COLO829 (cell line): ENCODE measurements at places on chromosomes 1 and 21.

DNA sequence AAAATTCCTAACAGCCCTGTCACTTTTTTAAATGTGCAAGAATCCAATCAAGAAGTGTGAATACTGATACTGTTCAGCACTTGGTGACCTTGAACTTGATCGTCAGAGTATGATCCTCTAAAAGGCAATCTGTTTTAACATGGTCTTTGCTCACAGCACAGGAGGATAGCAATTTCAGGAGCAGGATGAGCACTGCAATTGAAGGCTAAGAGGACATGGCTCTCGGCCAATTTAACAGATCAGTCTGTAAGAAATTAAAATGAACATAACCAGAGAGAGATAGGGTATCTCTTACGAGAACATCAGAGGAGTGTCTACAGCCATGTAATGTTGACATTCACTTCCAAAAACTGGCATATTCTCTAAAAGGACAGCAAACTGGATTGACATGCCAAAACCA, 243.1 kb downstream of the LTN1 start:
- DNase-seq, result no peak

DNA sequence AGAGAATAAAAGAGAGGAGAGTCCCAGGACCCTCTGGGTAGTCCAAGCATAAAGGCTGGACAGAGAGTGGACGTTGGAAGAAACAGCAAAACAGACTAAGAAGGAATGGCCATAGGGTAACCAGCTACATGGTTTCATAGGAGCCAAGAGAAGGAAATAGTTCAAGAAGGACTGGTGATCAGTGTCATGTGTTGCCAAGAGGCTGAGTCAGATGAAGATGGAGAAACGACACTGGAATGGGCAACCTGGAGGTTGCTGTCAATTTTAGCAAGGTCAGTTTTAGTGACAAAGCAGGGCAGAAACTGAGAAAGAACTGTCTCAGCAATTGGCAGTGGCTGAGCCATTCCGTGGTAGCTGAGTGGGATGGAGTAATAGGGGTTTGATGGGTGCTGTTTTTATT, 41.4 kb downstream of the HMGB4 start:
- no peak for DNase-seq

- no peak for DNase-seq
Observed at GRCh38 chr1:29202053-29202452, 20.4 kb upstream of the SRSF4 start.

DNA sequence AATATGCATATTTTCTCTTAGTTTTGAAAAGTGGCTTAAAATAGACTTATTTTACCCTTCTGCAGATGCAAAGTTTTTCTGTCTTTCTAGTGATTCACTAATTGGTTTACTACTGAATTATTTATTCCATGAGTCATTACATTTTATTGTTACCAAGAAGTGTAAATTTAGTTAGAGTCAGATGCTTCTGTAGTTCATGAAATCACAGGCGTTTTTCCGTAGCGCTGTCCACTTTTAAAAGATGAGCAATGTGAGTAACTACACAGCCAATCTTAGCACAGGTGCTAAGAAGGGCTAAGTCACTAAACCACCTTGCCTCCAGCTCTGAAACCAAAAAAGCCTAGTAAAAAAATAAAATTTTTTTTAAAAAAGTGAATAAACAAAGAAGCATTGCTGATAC, 24.7 kb downstream of the RGS13 start:
- DNase-seq, result no peak

DNA sequence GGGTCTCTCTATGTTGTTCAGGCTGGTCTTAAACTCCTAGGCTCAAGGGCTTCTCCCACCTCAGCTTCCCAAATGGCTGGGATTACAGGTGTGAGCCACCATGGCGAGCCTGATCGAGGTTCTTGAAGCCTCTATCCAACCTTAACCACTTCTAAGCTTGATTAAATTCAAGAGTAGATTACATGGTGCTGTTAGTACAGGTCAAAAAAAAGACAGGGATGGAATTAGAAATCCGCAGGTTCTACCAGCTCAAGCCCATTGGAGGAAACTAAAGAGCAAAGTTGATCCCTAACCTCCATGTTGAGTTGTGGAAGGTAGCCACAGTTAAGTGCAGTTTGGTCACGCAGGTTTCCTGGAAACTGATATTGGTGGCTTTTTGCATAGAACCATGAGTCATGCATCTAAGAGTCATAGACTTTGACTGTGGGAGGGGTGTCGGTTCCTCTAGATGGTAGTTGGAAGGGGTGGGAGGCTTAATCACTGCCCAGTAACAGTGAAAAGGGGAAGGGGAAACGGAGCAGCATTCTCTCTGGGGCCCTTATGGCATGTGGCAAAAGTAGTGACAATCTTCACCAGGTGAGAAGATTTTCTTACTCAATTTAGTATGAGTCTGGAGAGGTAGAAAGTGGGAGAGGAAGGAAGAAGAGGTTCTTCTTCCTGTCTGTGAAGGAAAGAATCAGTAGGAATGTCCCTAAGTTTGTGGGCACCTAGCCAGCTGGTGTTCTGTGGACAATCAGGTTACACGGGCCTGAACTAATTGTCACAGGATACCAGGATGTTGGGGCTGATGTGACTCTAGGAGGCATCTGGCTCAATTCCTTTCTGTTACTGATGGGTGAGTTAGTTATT, 7.0 kb downstream of the CD53 start:
- no peak for DNase-seq

- no peak for DNase-seq
Observed at GRCh38 chr1:91806769-91807700, 78.9 kb downstream of the TGFBR3 start.

GRCh38 chr1:231584117-231584516, 42.5 kb upstream of the DISC1 start:
- DNase-seq, result peak; percentile 93

DNA sequence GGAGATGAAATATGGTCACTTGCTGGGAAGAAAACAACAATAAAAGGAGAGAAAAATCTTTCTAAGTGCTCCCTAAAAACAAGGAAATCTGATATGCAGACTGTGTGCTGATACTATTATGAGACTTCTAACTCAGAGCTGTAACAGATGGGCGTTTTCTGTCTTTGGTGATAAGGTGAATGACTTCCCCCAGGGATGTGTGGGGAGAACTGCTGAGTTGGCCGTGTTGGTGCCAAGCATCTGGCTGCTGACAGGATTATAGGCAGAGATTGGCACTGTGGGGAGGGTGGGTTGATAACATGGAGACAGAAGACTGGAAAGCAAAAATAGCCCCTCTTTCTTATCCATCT, 438.5 kb upstream of the PLXNA2 start:
- DNase-seq, result no peak

GRCh38 chr1:222204475-222204874, 343.4 kb downstream of the HHIPL2 start:
- DNase-seq, result no peak

GRCh38 chr1:229258031-229258756, 12.7 kb upstream of the RAB4A start:
- peak; percentile 71 for DNase-seq

- DNase-seq, result no peak
Observed at GRCh38 chr1:53141487-53142055, 867 bp downstream of the SLC1A7 start.

DNA sequence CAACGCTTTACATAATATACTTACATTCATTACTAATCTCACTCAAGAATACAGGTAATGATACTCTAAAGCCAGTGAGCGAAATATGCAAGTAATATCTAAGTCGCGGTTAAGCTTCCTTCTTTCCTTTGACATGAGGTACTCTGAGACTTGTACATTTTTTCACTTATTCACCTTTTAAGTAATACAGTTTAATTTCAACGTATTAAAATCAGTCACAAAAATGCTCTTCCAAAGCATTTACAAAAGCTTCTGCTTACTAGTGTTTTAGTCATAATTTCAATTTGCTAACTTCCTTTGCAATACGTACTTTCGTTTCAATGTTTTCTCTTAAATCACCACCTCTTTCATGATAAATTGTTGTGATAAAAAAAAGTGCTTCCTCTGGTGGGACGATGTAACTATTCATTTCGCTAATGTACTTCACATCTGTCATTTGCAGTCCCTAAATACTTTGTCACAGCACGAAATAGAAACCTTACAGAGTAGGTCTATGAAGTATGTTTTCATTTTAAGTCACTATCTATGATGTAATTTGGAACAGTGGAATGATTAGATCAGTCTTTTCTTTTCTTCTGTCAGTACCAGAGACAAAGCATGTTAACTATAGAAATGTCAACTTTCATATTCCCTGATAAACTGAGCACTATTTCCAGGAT, 34.0 kb upstream of the ADGRL4 start:
- peak; percentile 6 for DNase-seq

DNA sequence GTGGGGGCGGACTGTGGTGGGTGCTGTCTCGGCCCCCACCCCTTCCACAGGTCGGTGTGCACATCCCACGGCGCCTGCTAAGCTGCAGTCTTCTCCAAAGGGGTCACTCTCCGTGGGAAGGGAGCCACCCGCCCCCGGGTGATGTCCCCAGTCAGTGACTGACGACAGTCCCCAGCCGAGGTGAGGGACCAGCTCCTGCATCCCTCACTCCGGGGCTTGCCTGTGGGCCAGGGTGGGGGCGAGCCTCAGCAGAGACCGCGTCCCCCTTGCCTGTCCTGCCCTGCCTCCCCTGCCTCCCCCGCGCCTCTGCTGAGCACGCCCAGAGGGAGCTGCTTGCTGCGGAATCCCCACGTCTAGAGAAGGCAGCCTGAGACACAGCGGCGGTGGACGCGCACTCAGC, 35.9 kb upstream of the PDE9A start:
- no peak for DNase-seq
